HFFc6 (cell line): ENCODE measurements at places on chromosomes 7 and 10.

DNA sequence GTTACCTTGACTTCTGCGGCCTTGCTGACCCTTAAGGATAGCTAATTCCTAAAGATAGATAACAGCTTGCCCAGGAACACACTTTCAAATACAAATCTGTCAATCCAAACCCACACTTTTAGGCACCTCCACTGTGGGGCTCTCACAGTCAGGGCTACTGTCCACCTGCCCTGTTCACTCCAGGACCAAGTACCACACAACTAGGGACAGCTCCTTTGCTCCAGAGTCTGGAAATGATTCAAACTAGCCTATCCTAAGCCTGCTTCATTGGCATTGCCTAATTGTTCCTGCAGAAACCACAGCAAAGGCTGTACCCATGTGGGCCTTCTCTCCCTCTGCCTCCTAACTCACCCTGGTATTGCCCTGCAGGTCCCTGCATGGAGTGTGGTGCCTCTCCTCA lies 538.9 kb upstream of the IGFBP3 start:
- no peak for DNase-seq

DNA sequence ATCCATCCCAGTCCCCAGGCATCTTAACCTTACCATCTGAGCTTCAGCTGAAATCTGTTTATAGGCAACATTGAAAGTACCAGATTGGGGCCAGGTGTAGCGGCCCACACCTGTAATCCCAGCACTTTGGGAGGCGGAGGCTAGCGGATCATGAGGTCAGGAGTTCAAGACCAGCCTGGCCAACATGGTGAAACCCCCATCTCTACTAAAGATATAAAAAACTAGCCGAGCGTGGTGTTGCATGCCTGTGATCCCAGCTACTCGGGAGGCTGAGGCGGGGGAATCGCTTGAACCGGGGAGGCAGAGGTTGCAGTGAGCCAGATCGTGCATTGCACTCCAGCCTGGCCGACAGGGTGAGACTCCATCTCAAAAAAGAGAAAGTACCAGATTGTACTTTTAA lies 39.0 kb downstream of the CRCP start:
- DNase-seq: no peak

DNA sequence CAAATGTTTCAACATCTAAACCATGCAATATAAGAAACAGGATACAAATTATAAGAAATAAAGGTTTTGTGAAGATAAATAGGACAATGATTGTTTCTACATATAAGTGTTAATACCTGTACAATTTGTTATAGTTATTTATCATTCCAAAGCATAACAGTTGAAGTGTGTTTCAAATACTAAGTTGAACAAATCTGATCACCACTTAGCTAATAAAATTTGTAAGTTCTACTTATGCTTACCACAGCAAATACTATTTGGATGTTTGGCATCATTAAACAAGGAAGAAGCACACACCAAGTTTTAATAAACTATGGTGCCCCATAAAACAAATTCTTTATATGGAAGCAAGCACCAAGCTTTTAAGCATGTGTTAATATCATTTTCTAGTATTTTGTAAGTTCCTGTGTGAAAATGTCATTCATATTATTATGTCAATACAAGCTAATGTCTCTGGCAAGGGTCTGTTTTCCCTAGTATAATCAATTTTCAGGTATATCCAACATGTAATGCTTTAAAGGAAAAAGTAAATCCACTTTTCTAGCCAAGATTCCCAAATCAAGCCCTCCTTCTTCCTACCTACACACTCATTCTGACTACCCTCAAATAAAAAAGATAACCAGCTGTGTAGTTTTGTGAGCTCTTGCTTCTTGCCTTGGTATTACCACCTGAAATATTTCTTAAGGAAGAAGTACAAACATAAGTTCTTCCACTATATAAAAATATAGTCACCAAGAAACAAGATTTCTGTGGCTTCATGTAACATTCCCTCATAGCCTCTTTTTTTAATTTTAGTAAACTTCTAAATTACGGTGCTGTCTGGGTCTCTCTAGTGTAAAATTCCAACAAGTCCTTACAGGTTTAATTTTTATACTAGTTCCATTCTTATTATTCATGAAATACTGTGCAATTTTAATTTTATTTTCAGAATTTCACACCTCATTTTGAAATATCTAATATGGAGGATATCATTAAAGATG lies 9.2 kb downstream of the SKAP2 start:
- no peak for DNase-seq

DNA sequence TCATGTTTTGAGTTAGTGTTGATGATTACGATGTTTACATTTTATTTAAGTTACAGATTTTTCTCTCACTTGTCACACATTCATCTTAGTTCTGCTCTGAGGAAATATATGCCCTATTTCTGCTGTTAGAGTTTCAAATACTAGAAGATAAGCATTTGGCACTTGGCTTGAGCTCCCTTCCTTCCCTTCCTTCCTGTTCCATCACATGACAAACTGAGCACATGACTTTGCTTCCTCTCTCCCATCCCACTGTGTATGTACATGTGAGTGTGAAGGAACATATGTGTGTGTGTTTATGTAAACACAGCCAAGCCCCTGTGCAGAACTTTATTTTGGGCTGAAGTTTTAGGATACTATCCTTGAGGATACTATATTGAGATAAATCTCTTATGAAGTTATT lies 795.9 kb upstream of the IGFBP3 start:
- no peak for DNase-seq

- no peak for DNase-seq
Observed at GRCh38 chr7:156055206-156055822, 243.1 kb upstream of the SHH start.

DNA sequence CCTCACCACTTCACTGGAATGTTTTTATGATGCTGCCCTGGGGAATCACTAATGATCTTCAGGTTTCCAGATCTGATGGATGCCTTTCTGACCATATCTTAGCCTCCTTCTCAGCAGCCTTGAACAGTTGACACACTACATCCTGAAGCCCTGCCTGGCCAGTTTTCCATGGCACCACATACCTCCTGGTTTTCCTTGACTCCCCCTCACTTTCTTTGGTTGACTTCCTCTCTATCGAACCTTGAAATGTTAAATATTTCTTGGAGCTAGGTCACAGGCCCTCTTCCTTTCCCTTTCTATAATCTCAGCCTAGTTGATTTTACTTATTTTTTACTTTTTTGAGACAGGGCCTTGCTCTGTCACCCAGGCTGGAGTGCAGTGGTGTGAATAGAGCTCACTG lies 108.8 kb upstream of the CDK1 start:
- DNase-seq: no peak

GRCh38 chr10:23419201-23419600 lies 19.7 kb upstream of the OTUD1 start:
- DNase-seq: no peak

DNA sequence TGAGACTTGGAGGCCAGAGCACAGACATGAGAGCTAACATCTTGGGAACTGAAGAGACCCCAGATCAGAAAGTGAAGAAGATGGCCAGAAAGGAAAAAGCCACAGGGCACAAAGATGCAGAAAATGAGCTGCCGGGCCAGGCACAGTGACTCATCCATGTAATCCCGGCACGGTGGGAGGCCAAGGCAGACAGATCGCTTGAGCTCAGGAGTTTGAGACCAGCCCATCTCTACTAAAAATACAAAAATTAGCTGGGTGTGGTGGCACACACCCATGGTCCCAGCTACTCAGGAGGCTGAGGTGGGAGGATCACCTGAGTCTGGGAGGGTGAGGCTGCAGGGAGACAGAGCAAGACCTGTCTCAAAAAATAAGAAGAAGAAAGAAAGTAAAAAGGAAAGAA lies 81.4 kb upstream of the MGMT start:
- DNase-seq: no peak

- peak; percentile 83 for DNase-seq
Observed at GRCh38 chr10:32298075-32298812, 48.7 kb downstream of the EPC1 start.

GRCh38 chr7:45027774-45028114 lies 27.7 kb downstream of the CCM2 start:
- no peak for DNase-seq

- DNase-seq: no peak
Observed at GRCh38 chr10:48333856-48334255, 27.4 kb downstream of the MAPK8 start.

GRCh38 chr7:138000081-138000701 lies 1.7 kb downstream of the CREB3L2 start:
- DNase-seq: peak; percentile 92

- DNase-seq: peak; percentile 21
Observed at GRCh38 chr10:119713744-119714483, 11.9 kb upstream of the INPP5F start.

DNA sequence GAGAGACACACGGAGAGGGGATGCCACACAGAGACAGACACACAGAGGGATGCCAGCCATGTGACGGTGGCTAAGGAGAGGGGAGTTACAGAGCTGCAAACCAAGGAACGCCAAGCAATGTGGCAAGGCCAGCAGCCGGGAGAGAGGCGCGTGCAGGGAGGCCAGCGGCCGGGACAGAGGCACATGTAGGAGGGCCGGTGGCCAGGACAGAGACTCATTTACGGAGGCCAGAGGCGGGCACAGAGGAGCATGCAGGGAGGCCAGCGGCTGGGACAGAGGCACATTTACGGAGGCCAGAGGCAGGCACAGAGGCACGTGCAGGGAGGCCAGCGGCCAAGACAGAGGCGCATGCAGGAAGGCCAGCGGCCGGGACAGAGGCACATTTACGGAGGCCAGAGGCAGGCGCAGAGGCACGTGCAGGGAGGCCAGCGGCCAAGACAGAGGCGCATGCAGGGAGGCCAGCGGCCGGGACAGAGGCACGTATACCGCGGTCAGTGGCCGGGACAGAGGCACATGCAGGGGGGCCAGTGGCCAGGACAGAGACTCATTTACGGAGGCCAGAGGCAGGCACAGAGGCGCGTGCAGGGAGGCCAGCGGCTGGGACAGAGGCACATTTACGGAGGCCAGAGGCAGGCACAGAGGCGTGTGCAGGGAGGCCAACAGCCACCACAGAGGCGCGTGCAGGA lies 40.4 kb downstream of the INSIG1 start:
- no peak for DNase-seq

- no peak for DNase-seq
Observed at GRCh38 chr10:71582506-71583475, 136.8 kb downstream of the C10orf105 start.

DNA sequence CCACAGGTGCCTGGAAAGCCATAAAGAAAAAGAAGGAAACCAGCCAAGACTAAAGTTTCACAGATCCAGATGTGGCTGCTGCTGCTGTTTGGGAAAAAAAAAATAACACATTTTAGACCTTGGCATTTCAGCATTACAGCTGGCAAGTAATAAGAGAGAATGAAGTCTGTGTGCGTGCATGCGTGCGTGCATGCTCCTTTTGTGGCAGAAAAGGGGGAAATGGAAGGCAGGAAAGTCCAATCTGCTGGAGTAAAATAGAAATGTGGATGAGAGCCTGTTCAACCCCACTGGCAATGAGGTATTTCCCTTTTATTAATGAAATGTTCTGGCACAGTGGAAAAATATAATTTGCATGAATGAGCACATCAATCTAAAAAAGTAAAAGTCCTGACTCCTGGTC lies 137.0 kb upstream of the SEMA3A start:
- no peak for DNase-seq

- DNase-seq: peak; percentile 63
Observed at GRCh38 chr7:138008588-138009349, 6.9 kb upstream of the CREB3L2 start.

- no peak for DNase-seq
Observed at GRCh38 chr10:89646889-89647657, 2.0 kb upstream of the PANK1 start.

DNA sequence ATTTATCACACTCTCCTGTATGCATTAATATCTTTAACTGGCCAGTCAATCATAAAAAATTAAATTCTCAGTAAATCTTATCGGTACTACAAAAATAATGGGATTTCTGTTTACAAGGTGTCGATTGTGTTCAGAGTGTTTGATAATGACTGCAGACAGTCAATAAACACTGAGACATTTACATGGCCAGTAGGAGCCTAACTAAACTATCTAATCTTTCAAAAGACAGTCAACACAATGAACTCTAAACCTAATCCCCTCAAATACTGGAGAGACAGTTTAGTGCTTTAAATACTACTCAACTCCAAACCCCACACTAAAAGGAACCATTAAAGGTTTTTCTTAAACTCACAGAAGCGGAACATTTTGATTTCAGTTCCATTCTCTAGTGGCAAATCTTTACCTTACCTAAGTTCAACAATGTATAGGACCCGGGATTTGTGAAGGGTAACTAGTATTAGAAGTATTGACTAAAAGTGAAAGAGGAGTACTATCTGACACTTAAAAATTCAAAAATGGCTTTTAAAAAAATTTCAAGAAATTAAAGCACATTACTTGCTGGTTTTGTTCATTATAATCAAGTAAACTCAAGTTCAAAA lies 37.3 kb upstream of the EXOC6 start:
- DNase-seq: no peak

DNA sequence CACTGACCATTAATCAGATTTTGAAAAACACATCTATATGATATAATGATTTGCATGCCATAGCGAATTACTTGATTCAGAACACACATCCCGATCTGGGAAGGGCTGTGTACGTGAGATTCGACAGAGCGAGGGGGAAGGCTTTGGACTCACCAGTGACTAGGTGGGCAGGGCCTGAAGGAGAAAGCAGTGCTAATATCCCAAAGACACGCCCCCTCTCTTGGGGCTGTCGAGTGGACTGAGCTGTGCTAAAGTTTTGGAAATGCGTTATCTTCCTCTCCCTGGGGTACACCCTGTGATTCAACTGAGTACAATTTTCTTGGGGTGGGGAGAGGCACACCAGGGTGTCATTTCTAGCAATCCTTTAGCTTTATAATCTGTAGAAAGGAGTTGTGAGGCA lies 1.8 kb downstream of the LRRC17 start:
- DNase-seq: peak; percentile 37

- DNase-seq: peak; percentile 74
Observed at GRCh38 chr10:43461950-43462349, 25.0 kb downstream of the ZNF487 start.

DNA sequence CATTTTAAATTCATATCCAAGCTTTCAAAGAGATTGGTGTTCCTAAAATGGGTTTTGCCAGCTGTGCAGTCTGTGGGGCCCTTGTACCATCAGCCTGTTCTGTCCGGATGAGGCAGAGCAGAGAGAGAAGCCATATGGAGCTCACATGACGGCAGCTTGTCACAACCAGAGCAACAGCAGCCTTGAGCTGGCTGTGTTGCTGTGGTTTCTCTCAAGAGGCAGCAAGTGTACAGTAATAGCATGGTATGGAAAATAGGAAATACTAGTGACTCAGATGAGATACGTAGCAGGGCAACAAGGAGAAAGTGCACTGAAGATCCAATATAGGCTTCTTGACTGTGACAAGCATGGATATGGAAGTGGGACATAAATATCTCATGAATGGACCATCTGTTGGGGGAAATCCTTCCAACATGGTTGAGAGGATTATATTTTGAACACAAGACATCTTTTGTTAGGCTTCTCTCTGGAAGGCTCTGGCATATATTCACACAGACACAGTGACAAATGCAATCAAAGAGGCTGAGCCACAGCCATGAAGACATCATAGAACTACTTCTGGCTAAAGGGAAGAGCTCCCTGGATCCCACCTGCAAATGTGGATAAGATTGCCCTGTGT lies 251.0 kb upstream of the TAC1 start:
- no peak for DNase-seq

DNA sequence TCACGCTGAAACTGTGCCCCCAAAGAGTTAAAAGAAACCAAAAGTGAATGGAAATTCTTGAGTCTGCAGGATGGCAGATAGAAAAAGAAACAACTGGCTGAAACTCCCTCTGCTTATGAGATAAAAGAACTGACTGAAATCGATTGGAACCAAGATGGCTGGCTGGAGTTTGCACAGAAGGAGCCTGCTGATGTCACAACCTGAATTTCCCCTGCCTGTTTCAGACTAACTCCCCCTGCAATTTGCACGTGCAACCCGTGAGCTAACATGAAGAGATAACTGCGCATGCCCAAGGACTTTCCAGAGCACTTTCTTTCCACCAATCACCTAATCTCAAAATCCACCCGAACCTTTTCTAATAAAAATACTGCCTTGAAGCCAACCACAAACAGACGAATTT lies 435.5 kb downstream of the CALN1 start:
- no peak for DNase-seq
